NCI-H2107 (cell line): ENCODE measurements at places on chromosomes 3 and 15.

DNA sequence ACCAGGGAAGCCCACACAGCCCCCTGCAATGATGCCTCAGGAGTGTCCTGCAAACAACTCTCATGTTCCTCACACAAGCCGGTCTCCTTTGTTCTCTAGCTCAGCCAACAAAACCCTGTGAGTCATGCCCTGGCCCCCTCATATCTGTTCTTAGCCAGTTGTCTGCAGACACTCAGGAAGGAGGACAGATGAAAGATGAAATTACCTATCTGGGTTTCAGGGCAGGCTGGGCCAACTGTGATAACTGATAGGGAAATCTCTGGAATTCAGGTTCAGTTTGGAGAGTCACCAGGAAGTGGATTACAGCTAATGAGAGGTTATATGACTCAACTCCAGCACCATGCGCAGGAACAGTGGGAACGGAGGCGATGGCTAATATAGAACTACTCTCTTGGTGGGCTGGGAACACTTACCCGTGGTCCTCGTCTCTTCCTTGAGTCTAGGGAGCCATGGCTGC is 352.0 kb upstream of the ADAMTS9 start:
- DNase-seq, result no peak

DNA sequence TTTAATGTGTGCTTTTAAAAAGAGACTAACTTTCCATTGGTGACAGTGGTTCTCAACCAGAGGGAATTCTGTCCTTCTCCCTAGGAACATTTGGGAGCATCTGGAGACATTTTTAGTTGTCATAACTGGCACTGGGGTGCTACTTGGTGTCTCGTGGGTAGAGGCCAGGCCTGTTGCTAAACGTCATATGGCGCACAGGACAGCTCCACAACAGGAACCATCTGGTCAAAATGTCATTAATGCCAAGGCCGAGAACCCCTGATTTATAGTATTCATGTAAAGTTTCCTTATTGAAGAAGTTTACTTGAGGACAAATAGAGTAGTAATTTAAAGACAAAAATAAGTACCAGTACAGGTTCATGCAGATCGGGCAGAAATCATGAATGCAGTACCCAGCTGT is 164.2 kb downstream of the FEZF2 start:
- DNase-seq, result no peak

DNA sequence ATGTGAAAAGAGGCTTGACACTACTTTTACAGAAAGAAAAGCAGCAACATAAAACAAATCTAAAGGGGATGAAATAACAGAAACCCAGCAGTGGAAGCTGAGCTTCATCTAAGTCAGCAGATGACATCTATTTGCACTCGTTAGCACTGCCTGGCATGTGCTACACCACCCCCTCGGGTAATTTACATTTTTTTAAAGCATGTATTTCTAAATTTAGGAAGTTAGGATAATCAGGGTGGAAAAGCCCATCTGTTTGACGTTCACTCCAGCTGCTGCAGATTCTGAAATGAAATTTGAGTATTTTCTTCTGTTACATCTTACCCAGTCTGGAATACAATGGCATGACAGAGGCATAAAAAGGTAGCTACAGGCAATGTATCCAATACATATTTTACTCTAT is 20.7 kb downstream of the IGSF11 start:
- DNase-seq, result no peak

DNA sequence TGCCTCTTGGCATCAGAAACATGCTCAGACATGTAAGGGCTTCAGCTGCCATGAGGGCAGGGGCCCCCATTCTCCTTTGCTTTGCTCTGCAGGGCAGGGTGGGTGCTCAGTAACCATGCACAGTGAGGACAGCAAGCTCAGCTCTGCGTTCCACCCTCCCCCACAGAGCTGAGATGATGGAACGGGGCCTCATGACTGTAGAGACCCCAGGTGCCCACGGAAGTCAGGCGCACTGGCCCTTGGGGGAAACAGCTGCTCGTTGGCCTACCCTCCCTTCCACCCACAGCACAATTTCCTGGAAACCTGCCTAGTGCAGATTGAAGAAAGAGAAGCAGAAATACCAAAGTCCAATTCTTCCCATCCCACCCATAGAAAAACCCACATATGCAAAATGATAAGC is 10.5 kb downstream of the CTXND1 start:
- no peak for DNase-seq

- no peak for DNase-seq
These were observed 132.3 kb downstream of the LMLN start for GRCh38 chr3:198092276-198092675.

- DNase-seq, result no peak
These were observed 27.1 kb downstream of the DNAJC13 start for GRCh38 chr3:132444383-132444782.

DNA sequence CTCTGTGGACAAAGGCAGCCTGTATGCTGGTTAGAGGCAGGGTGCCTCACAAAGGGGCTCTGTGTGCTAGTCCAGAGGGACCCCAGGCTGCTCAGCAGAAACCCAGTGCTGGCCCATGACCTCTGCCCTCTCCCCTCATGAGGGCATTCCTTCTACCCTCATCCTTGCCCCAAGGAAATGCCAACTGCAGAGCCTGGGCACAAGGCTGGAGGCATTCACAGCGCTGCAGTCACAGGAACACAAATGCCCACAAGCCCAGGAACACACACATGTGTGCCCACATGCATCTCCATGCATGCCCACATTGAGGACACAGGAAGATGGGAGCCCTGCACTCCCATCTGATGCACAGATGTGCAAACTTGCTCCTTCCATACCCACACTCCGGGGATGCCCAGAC is 3.8 kb downstream of the INKA1 start:
- DNase-seq, result no peak

DNA sequence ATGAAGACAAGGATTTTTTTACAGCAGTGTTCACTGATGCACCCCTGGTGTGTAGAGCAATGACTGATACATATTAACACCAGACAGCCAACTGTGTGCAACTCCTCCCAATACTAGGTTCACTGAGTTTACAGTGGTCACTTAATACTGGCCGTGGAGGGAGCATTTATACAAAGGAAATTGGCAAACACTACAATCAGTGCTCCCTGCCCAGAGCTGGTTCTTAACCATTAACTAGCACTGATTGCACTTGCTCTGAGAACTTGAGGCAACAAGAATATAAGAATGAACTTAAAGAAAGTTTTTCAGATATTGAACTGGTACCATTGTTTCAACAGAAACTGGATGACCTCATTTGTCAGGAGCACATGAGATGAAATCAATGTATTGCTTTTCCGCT is 110.6 kb downstream of the MAGI1 start:
- no peak for DNase-seq

DNA sequence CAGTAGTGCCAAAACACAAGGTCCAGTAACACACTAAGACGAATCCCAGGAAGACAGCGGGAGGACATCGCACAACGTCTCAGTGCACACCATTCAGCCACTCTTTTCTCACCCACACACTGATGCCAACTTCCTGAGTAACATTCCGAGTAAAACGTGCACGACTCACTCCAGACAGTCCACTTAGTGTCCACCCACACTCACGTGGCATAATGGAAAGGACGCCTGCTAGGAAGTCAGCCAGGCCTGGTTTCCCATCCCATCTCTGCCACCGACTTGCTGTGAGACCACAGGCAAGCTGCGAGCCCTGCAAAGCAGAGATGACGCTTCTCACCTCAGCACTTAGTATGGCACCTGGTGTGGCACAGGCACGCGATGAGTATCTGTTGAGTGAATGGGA is 36.8 kb upstream of the VGLL4 start:
- no peak for DNase-seq

- no peak for DNase-seq
These were observed 17.2 kb downstream of the CCDC80 start for GRCh38 chr3:112623717-112624116.

DNA sequence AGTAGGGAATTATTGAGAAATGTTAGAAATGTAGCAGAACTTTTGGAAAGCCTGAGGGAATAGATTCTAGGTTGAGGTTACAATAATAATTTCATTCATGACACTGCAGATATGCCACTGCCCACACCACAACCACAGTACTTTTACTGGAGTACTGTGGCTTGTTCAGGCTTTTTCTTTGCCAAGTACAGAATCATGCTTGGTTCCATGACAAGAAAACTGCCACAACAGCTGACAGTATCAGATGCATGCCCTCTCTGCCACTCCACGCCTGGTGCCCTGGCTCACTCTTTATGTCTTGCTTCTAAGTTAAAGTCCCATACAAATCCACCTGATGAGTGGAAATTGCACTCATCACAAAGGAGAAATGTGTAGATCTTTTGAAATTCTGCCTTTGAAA is 398.6 kb downstream of the ZIC1 start:
- no peak for DNase-seq

DNA sequence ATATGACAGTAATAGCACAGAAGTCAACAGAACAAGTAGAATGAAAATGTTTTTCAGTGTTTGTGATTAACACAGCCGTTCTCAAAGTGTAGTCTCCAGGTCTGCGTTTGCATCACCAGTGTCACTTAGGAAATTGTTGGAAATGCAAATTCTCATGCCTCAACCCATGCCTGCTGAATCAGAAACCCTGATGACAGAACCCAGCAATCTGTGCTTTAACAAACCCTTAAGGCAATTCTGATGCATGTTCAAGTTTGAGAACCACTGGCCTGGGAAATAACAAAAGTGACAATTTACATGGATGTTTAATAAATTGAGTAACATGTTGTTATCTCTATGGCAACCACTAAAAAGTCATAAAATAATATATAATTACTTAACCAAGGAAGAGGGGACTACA is 103.1 kb upstream of the ATP11B start:
- no peak for DNase-seq

DNA sequence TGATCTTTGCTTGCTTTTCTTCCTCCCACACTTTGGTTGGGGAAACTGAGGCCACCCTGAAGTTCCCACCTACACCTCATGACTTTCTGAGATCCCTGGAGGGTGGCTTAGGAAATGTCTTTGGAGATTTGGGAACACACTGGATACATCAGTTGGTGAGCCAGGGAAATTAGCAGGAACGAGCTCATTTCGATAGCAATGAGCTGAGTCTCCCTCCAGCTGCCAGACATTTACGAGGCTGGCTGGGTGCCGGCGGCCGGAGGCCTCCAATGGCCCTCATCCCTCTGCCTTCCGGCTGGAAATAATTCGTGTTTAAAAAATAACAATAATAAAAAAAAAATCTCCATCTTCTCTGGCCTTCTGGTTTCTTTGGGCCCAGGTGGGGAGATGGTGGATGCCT is 38.8 kb downstream of the SMAD6 start:
- no peak for DNase-seq

GRCh38 chr3:49294343-49294742 is 17.3 kb upstream of the C3orf62 start:
- no peak for DNase-seq

GRCh38 chr3:162764808-162765071 is 1268.1 kb downstream of the OTOL1 start:
- no peak for DNase-seq

DNA sequence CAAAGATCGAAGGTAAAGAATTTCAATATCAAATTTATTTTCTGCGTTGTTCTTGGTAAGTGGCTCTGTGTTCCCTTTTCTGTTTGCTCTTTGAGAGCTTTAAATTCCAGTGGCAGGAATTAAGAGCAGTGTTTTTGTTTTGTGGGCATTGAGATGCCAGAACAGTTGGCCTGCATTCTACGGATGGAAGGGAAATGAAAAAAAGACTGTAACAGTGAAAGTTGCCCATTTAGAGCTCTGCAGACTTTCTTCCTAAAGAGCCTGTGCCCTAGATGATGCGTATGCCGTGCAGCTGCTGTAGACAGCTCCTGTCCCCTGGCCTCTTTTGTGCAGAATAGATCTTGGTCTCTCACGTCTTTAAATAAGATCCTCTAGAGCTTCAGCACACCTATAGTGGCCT is 58.8 kb downstream of the KAT2B start:
- no peak for DNase-seq

DNA sequence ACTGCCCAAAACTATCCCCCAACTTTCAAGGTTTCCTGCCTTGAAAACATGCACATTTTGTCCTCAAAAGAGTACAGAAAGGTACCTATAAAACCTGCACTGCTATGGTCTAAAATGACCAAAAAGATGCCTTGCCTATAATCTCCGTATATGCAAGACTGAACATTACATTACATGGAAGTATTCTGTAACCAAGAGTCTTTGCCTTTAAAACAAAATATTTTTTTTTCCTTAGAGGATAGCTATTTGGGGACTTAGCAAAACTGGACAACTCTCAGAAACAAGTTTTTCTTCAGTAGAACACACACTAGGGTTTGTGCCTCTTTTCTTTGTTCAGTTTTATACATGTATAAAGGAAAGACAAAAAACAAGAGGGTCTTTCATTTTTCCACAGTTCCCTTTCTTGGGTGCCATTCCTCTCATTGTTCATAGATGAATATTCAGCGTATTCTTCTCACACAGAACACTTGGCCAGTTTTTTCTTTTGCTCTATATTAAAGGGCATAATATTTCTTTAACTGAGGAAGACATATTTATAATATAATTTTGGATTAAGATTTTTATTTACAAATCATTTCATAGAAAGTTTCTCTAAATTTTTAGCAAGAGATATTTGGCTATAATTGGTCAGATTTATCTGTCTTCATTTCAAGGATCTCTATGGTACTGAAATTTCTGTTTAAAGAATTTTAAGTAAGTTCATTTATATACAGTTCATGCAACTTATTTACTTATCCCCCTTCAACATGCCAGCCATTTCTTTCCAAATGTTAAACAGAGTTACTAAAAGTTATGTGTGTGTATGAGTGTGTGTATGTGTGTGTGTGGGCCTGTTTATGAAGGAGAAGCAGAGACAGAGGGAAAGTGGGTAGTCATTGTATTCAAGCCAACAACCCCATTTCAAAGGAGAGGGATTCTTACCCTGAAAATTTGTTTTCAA is 142.6 kb downstream of the ZBTB20 start:
- DNase-seq, result no peak
